Naive thymus-derived CD8-positive, alpha-beta T cell (primary cell): ENCODE measurements at places on chromosomes 4 and X.

DNA sequence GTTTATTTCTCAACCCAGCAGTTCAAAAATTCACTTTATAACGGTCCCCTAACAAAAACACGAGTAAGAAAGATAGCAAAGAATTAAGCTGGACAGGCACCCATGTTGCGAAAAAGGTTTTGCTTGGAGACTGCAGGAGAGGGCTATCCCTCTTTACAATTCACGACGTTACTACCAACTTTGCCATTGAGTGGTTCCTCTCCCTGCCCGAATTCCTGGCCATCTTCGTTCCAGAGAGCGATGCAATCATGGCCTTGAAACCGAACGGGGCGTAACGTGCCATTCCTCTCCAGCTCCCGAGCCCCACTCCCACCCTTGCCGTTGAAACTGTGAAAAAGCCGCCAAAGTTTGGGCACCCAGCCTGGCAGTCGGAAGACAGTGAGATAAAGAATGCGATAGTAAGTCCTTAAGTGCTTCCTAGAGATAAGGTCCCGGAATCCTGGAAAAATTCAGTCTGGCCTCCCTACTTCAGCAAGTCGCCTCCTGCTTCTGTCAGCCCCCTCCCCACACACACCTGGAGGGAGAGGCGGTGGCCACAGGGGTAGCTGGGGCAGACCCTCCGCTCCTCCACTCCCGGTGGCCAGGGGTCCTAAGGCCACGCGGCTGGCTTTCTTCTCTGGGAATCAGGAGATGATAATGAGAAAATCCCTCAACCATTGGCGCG lies 65.2 kb downstream of the FBXO8 start:
- DNase-seq = no peak

DNA sequence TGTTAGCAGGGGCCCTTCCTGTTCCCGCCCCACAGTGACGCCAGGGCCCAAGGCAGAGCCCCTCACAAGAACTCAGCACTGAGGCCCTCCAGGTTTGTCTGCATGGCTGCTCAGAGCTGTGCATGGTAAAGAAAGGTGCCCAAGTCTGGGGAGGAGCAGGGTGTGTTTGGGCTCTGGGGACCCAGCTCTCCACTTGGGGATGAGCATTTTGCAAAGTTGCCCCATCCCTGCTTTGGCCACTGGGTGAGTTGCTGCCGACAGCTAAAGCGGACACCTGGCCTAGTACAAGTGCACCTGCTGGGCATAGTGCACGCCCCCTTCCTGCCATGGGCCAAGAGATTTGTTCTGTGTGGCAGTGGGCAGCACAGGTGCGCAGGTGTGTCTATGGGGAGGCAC lies 2.0 kb upstream of the MXD4 start:
- no peak for DNase-seq

DNA sequence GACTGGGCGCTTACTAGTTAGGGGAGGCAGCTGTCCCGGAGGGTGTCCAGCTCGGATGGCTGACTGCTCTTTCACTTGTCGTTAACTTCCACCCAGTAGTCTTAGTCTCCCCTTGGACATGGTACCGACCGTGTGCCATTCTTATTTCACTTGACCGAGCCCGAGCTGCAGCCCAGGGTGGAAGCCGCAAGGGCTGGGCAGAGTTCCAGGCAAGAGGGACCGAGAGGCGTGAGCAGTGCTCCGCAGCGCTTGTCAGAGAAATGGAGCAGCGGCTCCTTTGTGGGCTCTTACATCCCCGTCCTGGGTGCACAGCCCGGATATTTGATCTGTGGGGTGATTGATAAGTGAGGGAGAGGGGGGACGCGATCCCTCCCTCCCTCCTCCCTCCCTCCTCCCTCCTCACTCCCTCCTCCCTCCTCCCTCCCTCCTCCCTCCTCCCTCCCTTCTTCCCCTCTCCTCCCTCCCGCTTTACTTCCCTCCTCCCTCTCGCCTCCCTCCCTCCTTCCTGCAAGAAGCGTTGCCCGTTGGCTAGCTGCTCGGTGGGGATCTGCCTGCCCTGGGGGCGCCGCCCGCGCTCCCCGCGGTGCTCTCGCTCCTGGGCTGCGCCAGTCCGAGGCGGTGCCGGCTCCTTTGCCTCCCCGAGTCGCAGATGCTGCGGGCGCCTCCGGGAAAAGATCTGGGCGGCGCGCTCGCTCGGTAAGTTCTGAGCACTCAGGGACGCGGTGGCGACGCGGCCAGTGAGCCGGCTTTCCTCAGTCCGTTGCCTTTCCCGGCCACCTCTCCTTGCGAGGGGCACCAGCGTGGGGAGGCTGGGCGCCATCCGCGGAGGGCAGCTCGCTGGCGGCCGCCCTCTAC lies at the start of gene SLITRK2:
Gene SLITRK2, plus strand, starts transcription at position 499 of the 855 bp plus-strand sequence. CDS start 4,597 bp downstream, outside the sequence.
- no peak for DNase-seq

- DNase-seq = no peak
Measured at GRCh38 chr4:126223784-126224407, 909.1 kb downstream of the FAT4 start.

GRCh38 chr4:57119054-57119651 lies 9.0 kb upstream of the IGFBP7 start:
- no peak for DNase-seq

GRCh38 chrX:40439625-40440532 lies 140.9 kb upstream of the ATP6AP2 start:
- no peak for DNase-seq

GRCh38 chr4:33959519-33959918 lies 2284.8 kb downstream of the ARAP2 start:
- DNase-seq = no peak

DNA sequence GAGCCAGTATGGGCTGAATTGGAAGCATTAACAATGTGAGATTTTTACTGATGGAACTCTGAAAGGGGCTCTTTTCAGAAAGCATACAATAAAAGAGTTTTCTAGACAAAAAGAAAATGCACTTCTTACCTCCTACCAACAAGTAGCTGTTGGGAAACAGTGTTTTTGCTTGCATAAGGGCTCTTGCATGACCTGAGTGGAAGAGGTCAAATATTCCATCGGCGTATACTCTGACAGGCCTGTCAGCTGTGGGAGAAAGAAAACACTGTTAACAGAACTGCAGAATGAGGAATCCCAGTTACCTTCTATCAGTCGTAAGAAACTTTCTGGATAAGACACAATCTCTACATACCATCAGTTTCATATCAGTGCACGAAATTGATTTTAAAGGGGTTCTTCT lies 39.5 kb downstream of the PCYT1B start:
- no peak for DNase-seq

GRCh38 chr4:79385641-79386040 lies 22.4 kb downstream of the GK2 start:
- DNase-seq = no peak

- no peak for DNase-seq
Measured at GRCh38 chr4:63459329-63459728, 949.9 kb downstream of the TECRL start.

GRCh38 chrX:46130247-46130646 lies 415.0 kb downstream of the ZNF674 start:
- no peak for DNase-seq

DNA sequence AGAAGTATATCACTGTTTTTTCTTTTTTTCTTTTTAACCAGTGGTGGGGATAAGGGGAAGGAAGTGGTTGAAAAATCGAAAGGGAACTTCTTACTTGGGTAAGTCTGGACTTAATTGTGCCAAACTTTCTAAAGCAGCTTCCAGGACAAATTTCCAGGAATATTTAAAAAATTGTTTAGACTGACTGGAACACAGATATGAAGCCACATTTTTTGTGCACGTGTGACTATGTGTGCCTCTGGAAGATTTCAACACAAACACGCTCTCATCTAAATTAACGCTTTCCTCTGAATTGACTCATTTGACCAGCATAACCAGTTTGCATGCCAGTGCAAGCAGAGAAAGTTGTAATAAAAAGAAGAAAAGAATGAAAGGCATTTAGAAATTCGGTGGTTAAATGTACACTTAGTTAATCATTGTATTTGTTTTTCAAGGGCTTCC lies 18.8 kb upstream of the YTHDC1 start:
- DNase-seq = no peak

- DNase-seq = no peak
Measured at GRCh38 chrX:112967903-112968302, 127.3 kb upstream of the AMOT start.

DNA sequence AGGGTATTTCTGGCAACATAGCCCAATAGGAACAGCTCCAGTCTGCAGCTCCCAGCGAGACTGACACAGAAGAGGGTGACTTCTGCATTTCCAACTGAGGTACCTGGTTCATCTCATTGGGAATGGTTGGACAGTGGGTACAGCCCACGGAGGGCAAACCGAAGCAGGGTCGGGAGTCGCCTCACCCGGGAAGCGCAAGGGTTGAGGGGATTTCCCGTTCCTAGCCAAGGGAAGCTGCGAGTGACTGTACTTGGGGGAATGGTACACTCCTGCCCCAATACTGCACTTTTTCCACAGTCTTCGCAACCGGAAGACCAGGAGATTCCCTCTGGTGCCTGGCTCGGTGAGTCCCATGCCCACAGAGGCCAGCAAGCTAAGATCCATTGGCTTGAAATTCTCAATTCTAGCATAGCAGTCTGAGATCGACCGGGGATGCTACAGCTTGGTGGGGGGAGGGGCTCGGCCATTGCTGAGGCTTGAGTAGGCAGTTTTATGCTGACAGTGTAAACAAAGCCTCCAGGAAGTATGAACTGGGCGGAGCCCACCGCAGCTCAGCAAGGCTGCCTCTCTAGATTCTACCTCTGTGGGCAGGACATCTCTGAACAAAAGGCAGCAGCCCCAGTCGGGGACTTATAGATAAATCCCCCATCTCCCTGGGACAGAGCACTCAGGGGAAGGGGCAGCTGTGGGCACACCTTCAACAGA lies 14.0 kb upstream of the ADAD1 start:
- no peak for DNase-seq
